ENCODE measurements at places on chromosomes 6 and 20.

GRCh38 chr6:136784910-136785746 lies 7.1 kb downstream of the MAP3K5 start:
- DNase-seq: no peak

GRCh38 chr6:15283986-15284361 lies 38.1 kb downstream of the JARID2 start:
- DNase-seq: no peak

DNA sequence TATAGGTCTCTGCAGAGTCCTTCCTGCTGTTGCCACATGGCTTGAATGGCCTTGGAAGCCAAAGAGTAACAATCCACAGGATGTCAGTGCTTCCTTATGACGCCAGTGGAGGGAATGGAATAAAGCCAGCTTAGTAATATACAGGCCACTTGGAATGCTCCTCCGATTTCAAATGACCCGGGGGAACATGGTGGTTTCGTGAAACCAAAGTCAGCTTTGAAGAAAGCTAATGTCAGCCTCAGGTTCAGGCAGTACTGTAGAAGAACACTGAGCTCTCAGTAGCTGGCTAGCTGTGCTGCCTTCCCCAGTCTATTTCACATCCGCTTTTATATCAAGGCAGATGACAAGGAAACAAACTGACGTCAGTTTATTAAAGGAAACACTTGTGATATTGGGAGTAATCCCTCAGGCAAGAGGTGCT lies 189.1 kb downstream of the DTNBP1 start:
- DNase-seq: no peak

DNA sequence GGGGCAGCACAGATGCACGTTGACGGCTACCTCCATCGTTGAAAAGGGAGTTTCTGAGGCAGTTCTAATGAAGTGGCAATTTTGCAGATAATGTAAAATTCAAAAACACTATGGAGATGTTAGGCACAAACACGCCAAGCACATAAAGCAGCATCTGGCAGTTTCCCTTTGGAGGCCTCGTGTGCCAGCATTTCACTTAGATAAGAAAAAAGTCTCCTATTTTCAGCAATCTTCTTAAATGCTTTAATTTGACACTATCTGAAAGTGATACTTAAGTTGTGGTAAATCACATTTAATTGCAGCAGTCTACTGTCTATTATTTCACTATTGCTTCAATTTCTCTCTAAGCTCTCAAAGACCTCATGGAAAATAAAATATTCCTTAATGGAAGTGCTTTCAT lies 125.3 kb upstream of the PROKR2 start:
- DNase-seq: no peak

DNA sequence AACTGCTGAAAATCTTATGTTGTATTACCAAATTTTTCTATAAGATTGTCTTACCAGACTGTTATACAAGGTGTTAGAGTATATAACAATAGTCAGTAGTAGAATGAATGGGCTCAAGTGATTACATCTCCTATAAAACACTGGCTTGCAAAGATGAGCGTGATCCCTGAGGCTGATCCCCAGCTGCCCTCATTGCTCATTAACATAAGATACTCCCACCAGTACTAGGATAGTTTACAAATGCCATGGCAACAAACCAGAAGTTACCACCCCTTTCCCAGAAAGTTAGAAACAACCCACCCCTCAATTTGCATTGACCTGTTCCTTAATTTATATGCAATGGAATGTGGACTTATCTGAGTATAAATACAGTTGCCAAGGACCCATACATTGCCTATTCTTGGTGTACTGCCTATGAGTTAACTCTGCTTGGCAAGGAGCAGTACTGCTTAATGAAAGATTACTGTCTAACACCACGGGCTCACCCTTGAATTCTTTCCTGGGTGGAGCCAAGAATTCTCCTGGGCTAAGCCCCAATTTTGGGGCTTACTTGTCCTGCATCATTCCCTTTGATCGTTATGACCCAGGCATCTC lies 252.8 kb upstream of the CHD6 start:
- no peak for DNase-seq

GRCh38 chr6:138231381-138231886 lies 13.1 kb upstream of the PBOV1 start:
- DNase-seq: no peak

- DNase-seq: no peak
These were observed 6.7 kb downstream of the APMAP start for GRCh38 chr20:24985802-24986201.

DNA sequence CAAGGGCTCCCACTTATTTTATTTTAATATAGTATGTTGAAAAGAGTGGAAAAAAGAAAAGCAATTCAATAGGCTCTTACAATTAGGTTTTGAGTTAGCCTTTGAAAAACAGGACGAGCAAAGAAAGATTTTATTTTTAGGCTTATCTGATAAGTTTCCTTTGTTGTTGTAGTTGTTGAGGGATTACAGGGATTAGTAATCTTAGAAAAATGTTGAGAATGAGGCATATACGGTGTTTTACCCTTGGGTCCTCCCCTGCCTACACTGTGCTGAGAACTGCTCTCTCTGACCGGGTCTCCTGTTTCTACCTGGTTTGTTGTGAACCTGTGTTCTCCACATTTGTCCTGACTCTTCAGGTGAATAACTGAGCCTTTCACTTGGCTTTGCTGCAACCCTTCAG lies 16.7 kb downstream of the TRAPPC3L start:
- no peak for DNase-seq

DNA sequence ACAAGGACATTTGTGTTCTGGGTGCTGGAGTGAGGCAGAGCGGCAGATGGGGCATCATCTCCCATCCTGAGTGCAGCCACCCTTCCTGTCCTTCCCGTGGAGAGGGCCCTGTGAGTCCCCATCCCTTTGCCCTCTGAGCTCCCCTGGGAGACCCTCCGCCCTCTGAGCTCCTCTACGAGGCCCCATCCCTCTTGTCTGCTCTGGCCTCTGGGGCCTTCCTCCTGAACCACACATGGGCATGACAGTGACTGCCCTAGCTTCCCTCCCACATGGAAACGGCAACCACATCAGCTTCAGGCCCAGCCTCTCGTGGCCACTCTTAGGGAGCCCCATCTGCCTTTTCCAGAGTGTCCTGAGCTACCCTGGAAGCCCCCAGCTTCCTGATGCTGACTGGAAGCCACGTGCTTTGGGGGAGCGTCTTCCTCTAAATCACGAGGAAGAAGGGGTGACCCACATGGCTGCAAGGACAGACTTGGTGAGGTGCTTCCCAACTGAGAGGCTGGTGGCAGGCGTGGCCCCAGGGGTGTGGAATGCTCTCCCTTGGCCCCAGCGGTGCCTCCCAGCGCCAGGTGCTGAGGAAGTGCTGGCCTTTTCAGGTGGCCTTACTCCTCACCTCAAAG lies 52.6 kb downstream of the GINS1 start:
- no peak for DNase-seq

GRCh38 chr6:47428746-47429664 lies 48.6 kb upstream of the CD2AP start:
- DNase-seq: no peak

- DNase-seq: no peak
These were observed 54.7 kb downstream of the CDC5L start for GRCh38 chr6:44442236-44442635.

- no peak for DNase-seq
These were observed 232.0 kb upstream of the PMEPA1 start for GRCh38 chr20:57941604-57942381.
